Ascending aorta (tissue), 2 donors: ENCODE measurements at places on chromosomes 7 and 10.

DNA sequence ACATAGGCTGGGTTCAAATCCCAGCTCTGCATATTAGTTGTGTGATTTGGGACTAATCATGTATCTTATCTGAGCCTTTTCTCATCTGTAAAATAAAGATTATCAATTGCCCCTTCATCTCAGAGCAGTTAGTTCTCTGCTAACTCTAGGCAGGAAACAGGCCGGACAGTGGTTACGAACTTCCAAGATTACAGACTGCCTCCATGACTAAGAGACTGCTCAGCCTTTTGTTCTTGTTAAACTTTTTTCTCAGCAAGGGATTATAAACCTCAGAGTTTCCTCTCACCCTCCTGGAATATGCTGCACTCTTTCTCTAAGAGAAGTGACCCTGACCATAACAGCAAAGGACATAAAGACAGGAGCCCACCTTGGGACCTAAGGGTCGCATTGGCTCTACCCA lies 52.5 kb upstream of the NFKB2 start:
- DNase-seq = no peak

DNA sequence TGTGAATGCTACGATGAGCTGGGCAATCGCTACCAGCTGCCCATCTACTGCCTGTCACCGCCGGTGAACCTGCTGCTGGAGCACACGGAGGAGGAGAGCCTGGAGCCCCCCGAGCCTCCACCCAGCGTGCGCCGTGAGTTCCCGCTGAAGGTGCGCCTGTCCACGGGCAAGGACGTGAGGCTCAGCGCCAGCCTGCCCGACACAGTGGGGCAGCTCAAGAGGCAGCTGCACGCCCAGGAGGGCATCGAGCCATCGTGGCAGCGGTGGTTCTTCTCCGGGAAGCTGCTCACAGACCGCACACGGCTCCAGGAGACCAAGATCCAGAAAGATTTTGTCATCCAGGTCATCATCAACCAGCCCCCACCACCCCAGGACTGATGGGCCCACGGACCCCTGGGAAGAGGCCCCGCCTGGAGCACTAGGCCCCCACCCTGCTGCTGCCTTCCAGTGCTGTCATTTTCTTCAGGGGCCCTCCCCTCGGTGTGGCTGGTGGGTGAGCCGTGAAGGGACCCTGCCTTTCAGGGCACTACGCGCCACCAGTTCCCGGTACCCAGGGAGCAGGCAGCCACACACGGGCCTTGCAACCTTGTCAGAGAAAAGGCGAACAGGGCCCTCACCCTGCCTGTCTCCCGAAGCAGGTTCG lies 2.3 kb upstream of the ANKRD2 start:
- no peak for DNase-seq

- no peak for DNase-seq
Measured at GRCh38 chr7:104895522-104896236, 118.3 kb upstream of the KMT2E start.

GRCh38 chr10:117223693-117224430 lies 17.1 kb upstream of the SLC18A2 start:
- DNase-seq = no peak

DNA sequence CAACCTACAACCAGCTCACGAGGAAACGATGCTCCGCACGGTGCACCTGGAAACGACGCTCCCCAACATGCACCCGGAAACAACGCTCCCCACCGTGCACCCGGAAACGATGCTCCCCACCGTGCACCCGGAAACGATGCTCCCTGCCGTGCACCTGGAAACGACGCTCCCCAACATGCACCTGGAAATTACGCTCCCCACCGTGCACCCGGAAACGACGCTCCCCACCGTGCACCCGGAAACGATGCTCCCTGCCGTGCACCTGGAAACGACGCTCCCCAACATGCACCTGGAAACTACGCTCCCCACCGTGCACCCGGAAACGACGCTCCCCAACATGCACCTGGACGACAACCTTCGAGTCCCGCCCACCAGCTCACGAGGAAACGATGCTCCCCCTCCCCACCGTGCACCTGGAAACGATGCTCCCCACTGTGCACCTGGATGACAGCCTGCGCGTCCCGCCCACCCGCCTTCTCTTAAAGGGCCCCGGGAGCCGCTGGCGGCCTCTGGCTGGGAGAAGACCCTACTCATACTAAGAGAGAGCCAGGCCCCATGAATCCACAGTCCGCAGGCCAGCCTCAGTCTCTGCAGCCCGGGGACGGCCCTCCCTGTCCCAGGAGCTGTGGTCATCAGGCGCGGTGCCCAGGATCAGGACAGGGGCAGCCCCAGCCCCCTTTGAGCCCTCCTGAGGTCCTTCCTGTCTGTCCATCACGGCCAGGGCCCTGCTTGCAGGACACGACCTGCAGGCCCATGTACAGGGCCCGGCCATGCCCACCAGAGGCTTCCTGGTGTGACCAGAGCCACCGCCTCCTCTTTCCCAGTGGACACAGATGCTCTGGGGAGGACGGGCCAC lies 98.3 kb downstream of the PDGFA start:
- no peak for DNase-seq

DNA sequence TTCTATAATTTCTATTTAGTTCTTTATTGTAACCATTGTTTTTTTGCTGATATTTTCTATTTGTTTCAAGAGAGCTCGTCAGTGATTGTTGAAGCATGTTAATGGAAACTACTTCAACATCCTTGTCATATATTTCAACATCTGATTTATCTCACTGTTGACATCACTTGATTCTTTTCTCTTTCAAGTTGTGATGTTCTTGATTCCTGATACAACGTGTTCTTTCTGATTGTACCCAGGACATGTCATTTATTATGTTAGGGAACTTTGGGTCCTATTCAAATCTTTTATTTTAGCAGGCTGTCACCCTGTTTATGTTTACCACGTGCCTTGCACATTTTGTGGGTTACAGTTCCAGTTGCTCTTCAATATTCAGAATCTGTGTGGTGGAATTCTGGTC lies 79.8 kb upstream of the RSU1 start:
- DNase-seq = no peak

GRCh38 chr10:44640429-44640828 lies 255.5 kb upstream of the CXCL12 start:
- no peak for DNase-seq

DNA sequence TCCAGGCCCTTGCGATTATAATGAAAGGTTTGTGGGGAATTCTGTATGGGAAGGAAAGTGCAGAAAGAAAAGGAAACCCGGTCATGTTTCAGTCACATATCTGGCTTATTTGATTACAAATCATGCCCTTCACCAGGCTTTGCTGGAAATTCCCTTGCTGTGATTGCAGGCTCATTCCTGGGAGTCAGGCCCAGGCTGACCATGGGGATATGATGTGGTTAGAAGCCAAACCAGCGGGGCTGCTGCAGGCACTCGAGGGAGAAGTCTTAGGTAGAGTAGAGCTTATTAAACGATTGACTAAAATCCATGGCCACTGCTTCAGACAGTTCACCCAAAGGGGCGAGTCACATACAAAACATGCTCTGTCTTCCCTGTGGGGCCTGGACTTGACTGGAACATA lies 16.2 kb downstream of the PKD1L1 start:
- no peak for DNase-seq

DNA sequence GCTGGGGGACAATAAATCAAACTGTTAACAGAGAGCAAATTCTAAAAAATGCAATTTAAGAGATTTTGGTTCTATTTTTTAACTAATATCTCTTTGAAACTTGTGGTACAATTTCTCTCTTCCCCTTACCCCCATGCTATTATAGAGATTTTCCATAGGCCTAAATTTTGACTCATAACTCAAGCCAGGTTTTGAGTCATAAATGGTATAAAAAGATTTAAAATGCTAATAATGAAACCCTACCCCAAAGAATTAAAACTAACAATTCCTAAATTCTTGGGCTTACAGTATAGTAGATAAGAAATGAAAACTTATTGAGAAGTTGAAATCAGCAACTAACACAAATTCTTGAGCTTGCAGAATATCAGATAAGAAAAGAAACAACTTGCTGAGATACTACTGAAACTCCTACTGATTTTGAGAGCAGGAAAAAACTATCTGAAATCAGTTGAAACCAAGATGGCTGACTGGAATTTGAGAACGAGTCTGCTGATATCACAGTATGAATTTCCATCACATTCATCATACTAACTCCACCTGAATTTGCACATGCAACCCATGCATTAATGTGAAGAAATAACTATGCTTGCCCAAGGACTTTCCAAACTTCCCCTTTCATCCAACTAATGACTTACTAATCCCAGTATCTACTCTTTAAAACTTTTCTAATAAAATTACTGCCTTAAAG lies 36.3 kb downstream of the POT1 start:
- no peak for DNase-seq

DNA sequence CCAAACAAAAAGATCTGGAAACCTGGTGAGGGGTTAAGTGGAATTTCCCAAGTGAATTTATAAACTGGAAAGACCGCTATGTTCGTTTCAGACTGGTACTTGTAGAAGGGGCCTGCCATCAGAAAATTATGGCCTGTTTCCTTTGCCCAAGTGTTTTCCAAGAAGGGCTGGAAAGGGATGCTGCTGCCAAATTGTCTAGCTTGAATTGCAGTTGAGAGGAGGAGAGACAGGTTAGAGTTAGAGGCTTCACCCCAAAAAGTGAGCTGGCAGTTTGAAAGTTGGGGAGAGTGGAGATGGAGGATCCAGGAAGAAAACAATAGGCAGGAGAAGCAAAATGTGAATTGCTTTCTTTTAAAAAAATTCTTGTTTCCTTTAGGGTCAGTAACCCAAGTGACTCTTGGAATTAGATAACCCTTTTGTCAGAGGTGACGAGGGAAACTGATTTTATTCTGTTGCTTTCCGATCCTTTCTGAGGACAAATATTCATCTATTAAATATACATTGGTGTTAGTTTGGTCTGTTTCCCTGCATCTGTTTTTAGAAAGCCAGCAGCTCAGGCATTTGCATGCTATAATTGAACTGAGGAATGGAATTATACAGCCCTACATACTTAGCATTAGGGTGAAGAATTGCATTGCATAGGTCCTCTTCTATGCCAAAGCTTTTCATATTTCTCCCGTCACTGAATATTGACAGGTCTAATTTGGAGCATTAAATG lies 82.5 kb upstream of the PRR15 start:
- DNase-seq = no peak

DNA sequence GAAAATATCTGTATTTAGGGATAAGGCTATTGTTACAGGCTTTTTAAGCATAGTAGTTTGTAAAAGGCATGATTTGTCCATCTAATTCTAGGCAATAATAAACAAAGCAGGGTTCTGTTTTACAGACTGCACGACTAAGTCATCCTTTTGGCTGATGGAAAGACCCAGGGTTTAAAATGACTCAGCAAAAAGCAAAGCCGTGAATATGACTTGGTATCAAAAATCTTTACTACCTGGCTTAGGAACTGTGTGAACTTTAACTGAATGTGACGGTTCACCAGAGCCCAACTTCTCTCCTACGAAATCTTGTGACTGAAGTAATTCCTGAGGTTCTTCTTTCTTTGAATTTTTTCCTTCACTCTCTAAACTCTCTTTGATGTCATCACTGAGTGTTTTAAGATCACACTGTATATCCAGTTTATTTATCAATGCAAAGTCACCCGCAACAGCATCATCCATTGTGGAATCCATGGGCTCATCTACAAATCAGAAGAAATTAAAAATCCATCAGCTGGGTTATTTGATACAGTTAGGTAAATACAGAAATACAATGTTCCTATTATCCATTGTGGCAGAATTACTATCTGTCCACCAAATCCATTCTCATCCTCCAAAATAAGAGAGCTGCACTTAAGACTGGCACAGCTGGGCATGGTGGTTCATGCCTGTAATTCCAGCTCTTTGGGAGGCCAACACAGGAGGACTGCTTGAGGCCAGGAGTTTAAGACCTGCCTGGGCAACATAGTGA lies 17.0 kb downstream of the ATE1 start:
- no peak for DNase-seq

DNA sequence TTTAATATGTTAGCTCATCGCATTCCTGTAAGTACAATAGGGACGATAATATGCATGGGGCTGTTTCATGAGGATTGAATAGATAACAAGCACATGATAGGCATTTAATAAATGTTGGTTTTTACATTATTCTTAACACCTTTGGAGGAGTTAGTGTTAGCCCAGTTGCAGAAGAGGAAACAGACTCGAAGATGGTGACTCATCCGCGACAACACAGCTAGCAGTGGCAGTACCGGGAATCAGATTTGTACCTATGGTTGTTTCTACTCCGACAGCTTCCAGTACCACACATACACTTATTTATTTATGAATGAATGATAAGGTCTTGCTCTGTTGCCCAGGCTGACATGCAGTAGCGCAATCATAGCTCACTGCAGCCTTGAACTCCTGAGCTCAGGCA lies 2.9 kb downstream of the LRMDA start:
- no peak for DNase-seq

DNA sequence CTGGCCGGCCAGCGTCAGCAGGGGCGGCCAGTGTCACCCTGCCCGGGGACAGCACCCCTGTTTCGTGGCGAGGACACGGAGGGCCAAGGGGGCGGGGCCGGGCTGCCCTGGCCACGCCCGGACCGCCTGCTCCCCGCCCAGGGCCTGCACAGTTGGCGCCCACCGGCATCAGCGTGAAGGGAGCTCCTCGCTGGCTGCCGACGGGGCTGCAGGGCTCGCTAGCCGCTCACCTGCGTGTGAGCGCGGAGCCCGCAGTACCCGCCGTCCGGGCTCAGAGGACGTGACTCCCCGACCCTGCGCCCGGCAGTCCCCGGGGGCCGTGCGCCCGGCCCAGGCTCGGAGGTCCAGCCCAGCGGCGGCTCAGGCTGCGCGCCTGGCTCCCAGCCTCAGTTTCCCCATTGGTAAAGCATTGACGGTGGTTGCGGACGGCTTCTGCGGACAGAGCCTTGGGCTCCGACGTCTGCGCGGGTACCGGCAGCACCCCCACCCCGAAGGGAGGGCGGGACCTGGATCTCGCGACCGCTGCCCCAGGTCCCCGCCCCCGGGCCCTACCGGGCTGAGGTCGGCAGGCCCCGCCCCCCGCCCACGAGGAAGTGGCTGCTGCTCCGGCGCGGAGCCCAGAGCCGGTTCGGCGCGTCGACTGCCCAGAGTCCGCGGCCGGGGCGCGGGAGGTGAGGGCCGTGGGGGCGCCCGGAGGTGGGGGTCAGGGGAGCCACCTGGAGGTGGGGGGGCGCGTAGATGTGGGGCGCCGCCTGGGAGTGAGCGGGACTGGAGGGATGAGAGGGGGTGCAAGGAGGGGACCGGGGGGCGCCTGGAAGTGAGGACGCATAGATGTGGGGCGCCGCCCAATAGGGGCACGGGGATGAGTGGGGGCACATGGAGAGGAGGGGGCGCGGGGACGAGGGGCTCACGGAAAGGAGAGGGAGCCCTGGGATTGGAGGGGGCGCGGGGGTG lies at the start of gene ARPC1B:
ARPC1B (plus strand) TSS at position 620 of the 954 bp plus-strand sequence. CDS start 10,985 bp downstream, outside the sequence.
- peak; percentile 92 for DNase-seq

GRCh38 chr7:140489026-140489359 lies 9.7 kb upstream of the MKRN1 start:
- DNase-seq = no peak
